ENCODE measurements at places on chromosomes 2 and 18.

GRCh38 chr18:23188068-23188760 is 52.9 kb downstream of the CABLES1 start:
- DNase-seq = no peak

DNA sequence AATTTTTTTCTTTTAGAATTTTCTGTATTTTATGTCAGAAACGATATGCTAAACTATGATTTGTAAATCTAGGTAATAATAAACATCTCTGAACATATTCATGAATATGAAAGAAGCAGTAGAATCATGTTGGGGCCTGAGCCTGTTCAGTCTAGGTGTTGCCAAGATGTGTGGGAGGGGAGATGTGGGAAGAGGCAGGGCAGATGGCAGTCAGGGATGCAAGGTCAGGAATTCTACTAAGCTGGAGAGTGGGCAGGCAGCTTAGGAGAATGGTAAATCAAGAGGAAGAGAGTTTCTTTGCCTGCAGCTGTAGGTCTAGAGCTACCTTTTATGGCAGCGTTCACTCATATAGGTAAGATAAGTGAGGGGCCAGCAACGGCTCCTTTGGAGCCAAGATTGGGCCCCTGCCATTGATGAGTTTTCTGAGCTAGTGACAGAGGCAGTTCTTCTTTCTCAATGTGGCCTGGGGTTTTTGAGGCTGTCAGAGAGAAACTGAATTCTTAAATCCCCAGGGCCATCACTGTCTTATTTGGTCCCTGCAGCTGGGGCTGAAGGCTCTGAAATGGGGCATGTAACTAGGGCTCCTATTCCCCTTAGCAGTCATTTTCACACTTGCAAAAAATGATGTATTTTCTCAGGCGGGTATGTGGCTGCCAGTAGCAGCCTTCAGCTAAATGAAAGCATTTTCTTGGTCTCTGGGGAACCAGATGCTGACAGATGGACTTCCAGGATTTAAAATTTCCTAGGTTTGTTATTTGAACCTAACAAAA is 232.8 kb downstream of the PIK3C3 start:
- DNase-seq = no peak

- DNase-seq = no peak
These were observed 63.5 kb downstream of the NRP2 start for GRCh38 chr2:205745661-205746419.

GRCh38 chr18:55457028-55457427 is 131.0 kb downstream of the TCF4 start:
- DNase-seq = no peak

GRCh38 chr2:212520340-212520739 is 18.3 kb downstream of the ERBB4 start:
- DNase-seq = no peak

- no peak for DNase-seq
These were observed 622.1 kb upstream of the ID2 start for GRCh38 chr2:8059794-8060193.

DNA sequence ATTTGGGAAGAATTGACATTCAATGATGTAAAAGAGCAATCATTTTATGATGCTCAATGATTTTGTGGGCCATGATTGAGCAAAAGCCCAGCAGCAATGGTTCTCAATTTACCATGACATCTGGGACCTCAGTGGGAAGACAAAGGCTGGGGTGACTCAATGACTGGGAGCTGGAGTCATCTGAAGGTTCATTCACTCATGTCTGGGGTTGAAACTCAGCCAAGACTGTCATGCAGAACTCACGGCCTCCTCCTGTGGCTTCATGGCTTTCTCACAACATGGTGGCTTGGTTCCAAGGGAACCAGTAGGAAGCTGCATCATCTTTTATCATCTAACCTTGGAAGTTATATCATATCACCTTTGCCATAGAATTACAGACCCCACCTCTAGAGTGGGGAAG is 45.1 kb upstream of the CD226 start:
- no peak for DNase-seq

- no peak for DNase-seq
These were observed 206.1 kb upstream of the HDAC4 start for GRCh38 chr2:239606741-239607516.

DNA sequence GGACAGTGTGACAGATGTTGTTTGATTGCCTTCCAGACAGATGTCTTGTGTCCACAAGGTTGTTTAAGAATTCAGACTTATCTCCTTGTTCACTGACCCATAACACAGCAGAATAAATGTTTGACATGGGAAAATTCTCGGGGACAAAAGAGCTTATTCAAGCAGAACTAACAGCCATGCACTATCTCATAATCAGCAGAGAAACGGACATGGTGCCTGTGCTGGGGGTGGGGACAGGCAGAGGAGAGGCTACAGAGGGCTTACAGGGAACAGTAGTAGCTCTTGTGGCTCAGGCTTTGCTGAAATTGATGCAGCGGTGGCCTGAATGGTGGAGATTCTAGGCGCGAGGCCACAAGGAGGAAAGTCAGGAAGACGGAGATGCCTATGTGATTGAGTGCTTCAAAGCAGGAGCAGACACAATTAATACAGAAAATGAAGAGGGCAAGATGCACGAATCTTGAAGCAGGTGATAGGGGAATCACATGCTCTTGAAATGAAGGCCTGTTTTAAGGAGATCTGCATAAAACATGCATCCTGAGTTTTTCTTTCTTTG is 62.0 kb upstream of the CAB39 start:
- no peak for DNase-seq

- DNase-seq = no peak
These were observed 40.5 kb upstream of the HS6ST1 start for GRCh38 chr2:128358941-128359731.

DNA sequence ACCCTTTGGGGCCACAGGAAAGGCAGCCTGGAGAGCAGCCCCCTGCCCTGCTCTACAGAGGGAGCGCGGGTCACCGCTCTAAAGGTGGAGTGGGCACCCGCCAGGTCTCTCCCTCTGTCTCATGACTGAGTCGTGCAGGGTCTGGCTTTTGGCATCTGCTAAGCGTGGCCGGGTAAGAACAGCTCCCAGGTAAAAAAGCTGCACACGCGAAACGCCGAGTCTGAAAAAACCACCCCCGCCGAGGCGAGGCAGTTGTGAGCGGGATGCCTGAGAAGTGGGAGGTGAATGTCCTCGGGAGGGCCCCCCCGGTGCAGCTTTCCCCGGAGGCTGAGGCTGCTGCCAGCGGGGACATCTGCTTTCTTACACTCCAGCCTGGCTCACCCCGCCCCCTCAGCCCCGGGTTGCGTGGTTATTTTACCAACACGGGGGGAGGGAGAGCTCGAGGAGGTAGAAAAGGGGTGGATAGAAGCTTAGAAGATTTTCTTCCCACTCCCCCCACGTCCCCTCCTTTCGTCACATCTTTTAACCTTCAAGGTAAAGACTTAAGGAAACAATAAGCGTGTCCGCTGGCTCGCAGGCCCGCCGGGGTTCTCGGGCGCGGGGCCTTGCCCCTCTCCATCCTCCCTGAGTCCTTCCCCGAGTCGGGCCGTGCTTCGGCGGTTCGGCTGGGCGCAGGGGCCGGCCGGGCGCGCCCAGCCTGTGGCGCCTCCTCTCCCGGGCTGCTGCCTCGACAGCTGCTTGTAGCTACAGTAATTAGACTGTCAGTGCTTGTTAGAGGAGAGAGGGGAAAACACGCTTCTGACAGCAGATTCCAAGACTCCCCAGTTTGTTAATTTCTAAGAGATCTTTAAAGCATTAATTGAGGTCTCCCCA is 70.6 kb upstream of the PSMD14 start:
- no peak for DNase-seq

GRCh38 chr18:31426021-31426420 is 21.5 kb upstream of the DSG3 start:
- no peak for DNase-seq

DNA sequence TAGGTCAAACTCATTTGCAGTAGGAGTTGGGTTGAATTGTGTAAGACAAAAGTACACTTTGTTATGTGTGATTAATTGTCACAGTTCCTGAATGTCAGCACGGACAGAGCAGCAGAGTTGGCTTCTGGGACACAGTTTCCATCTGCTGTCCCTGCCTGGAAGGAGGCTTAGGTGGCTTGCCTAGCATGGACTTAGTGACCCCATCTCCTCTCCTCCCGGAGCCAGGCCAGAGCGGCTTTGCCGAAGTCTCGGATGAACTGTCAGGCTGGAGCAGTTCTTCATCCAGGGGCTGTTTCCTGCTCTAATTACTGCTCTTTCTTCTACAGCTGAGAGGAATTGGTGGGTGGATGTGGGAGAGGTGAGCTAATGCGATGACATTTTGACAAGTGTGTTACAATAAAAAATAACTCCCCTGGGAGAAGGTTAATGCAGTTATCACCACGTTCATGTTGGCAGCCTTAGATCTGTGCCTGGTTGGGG is 102.0 kb downstream of the SH3RF3 start:
- no peak for DNase-seq

- no peak for DNase-seq
These were observed 9.0 kb downstream of the VIT start for GRCh38 chr2:36705326-36706020.

GRCh38 chr2:63737081-63737751 is 104.5 kb upstream of the UGP2 start:
- no peak for DNase-seq

Data from activated T-helper 1 cell treated with anti-CD3 and anti-CD28 coated beads, Interleukin-2, amount 50 U/mL, for 16 hours (primary cell).